ENCODE measurements at places on chromosomes 3 and 15.
A peak's percentile ranks its signal among the peaks of the same experiment; 100 is the strongest.

DNA sequence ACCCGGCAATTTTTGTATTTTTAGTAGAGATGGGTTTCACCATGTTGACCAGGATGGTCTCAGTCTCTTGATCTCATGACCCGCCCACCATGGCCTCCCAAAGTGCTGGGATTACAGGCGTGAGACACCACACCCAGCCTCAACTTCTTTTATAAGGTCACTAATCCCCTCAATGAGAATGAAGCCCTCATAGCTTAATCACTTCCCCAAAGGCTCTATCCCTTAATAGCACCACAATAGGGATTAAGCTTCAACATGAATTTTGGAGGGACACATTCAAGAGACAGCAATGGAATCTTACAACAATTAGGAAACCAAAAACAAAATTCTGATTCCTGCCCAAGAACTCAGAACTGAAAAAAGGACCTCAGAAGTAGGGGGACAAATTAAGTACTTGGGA lies 126.8 kb downstream of the ATP1B3 start:
- no peak for DNase-seq

GRCh38 chr15:48507416-48508065 lies 138.0 kb downstream of the FBN1 start:
- peak; percentile 37 for DNase-seq

DNA sequence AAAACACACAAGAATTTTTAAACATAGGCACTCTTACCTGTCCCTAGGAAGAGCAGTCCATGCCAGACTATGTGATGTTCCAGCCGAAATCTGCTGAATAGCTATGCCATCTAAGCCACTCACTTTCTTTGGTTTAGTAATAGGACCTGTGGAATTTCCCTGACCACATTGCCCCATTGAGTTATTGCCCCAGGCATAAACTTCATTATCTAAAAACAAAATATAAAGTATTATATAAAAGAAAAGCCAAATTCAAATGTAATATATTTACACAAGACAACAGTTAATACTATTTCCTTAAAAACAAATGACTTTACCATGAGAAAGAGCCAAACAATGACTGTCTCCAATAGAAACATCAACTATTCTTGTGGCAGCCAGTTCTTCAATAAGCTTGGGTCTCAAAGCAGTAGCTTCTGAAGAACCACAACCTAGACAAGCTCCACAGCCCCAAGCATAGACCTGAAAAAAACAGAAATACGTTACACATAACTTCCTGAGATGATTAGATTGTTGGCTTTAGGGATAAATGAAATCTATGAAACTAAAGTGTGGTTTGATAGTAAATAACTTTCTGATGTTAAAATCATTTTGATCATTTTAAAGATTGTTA lies 84.3 kb downstream of the HERC1 start:
- no peak for DNase-seq

DNA sequence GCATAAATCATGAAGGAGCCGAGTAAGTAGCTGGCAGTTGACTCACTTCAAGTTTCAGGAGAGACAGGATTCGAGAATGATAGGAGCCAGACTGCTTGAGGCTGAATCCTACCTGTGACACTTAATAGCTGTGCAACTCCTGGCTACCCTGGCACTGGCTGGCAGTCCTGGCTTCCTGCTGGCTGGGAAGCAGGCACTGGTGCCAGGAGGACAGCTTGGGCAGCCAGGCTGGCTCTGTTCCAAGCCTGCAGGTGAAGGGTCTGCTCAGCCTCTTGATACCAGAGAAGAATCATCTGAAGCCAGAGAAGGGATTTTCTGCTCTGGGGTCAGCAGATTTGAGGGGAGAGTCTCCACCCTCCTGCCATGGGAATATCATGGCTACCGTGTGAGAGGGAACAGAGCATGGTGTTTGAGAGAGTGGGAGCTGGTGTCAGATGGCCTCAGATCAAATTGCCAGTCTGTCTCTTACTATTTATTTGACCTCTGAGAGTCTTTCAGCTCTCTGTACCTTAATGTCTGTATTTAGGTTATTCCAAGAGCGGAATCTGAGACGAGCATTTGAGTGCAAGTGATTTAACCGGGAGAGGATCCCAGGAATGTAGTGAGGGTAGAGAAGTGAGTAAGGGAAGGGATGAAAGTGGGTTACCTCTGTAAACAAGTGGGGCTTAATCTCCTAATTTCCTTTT lies 4.4 kb upstream of the XIRP1 start:
- DNase-seq = no peak

DNA sequence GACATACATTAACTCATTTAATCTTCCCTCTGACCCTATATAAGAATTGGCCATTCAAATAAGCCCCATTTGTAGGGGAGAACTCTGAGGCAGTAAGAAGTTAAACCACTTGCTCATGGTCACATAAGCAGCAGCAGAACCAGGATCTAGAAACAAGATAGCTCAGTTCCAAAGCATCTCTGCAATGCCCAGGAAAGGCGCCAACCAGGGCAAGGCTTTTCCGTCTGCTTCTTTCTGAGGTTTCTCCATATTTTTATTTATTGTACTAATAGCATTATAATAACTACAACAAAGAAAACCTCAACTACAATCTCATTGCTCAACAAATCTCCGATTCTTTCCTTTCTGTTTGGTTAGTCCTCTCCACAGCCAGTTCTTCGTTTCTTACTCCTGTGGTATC lies 4.3 kb upstream of the UBE2E2 start:
- DNase-seq = no peak

DNA sequence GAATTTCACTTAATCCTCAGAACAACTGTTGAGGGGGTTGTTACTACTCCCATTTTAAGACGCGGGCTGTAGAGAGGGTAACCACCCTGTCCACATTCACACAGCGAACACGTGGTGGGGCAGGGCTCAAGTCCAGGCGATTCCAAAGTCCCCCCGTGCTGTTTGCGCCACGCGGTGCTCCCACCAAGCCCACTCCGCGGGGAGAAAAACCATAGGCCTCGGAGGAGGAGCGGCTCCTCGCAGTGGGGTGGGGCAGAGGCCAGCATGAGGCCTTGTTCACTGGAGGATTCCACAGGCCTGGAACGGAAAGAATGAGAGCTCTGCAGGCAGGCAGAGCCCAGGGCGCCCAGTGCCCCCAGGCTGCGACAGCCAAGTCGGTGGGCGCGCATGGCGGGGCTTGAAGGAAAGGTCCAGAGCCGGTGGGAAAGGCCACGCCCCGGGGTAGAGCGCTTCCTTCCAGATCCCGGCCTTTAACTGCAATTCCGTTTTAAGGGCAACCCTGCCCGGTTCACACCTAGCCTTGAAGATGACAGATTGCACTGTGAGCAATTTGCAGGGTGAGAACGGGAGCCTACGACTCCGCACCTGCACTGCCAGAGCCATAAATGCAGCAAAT lies 161.8 kb upstream of the TBL1XR1 start:
- DNase-seq = peak; percentile 53

- no peak for DNase-seq
Observed at GRCh38 chr3:127077068-127077467, 94.2 kb downstream of the PLXNA1 start.

DNA sequence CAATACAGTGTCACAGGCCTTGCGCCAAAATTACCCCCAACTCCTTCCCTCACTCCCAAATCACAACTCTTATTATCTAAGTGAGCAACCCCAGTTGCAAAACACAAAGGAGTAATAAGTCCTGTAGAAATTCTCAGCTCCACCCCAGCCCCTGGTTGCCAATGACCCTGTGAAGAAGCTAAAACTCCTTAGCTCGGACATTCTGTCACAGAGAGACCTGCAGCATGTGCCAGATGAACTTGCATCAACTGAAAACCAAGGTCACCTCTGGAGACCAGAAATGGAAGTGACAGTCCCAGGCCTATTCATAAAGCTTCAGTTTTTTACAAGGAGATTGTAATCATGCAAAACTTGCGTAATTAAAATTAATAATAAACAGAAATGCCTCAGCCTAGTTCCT lies 55.2 kb downstream of the RBPMS2 start:
- no peak for DNase-seq

GRCh38 chr15:65940618-65940909 lies 71.3 kb downstream of the RAB11A start:
- no peak for DNase-seq

- DNase-seq = no peak
Observed at GRCh38 chr15:26314577-26314976, 451.4 kb upstream of the ATP10A start.

DNA sequence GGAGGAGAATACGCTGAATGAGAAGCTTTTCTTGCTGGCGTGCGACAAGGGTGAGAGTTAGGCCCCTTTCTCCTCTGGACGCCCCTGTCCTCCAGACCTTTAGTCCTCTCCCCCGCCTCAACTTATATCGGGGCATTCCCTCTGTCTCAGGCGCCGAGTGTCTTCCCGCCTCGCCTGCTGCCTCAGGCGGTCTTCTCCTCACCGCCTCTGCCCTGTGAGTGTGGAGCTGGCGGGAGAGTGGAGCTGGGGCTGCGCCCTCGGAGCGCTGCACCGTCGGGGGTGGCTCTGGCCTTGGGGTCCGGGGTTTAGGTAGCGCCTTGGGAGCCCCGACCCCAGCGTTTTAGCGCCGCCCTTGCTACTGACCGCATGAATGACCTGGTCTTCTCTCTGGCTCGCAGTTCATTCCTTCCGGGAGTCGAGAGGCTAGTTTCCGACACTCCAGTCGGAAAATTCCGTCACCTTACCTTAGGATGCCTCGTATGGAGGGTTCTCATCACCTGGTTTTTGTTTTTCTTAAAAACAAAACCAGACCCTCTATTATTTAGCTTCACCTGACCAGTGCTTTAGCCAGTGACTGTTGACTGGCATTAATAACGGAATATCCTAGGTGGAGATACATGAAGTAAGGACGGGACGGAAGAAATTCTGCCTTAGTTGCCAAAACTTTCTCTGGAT lies 985 bp downstream of the TRPC1 start:
- peak; percentile 0 for DNase-seq

DNA sequence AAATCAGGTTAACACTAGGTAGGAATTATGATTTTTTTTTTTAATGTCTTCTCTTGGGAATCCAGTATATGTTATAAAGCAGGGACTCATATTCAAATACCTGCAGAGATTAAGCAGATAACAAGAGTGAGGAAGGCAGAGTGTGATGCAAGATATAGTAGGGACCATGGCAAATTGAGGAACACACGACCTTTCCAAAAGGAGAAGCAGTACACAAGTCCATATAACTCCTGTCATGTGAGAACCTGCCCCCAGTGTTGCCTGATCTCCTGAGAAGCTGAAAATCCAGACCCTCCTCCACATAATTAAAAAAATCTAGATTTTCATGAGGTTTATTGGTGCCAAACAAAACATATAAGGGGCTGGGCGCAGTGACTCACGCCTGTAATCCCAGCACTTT lies 3.6 kb downstream of the RFC4 start:
- no peak for DNase-seq

- no peak for DNase-seq
Observed at GRCh38 chr3:109442531-109442930, 105.2 kb upstream of the DPPA4 start.

- no peak for DNase-seq
Observed at GRCh38 chr15:40471808-40472150, 995 bp downstream of the CHST14 start.

GRCh38 chr15:50219820-50220219 lies 37.8 kb downstream of the SLC27A2 start:
- DNase-seq = no peak

DNA sequence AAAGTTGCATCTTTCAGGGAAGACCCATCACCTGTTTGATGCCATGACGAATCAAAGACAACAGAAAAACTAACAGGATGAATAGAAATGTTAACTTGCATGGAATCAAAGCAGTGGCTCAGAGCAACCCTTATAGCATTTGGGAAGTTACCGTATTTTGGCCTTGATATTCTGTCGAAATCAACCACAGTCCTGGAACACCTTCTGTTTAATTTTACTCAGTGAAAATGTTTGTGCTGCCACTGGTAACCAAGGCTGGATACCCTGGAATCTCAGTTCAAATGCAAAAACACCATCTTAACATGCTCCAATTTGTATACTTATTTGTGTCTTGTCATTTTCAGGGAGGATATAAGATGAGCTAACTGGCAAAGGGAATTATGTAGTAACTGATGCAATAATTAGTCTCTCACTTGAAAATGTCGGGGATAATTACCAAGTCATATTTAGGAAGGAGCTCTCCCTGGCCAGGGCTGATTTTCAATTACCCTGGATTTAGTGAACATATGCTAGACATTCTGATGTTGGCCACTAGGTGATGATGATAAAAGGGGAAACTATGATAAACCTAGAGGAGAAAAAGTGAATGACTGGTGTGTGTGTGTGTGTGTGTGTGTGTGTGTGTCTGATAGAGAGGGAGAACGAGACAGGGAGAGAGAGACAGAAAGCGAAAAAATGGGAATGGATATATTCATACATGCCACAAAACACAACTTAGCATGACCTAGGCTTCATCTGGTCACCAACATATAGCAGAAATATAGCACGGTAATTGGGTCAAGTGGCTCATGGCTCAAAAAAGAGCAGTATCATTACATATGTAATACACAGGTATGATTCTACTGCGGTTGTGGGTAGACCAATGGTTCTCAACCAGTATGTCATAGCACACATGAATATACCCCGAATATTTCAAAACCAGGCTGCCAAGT lies 19.0 kb upstream of the PRICKLE2 start:
- no peak for DNase-seq

GRCh38 chr15:48126667-48127355 lies 6.0 kb downstream of the SLC24A5 start:
- DNase-seq = no peak

DNA sequence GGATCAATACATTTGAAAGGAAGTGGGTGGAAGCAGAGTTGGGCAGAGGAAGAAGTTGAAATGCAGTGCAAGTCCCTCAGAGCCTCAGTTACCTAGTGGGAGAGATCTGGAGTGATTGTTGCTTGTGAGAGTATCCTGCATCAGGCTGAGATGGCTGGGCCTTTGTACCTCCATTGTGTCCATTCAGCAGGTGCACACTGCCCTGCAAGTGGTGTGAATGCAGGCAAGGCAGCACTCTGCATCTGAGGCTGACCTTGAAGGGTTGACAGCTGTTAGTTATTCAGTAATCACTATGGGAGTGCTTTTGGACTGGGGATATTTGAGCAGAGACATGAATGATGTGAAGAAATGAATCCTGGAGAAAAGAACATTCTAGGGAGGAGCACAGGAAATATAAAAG lies 25.2 kb downstream of the ATP6V1A start:
- DNase-seq = no peak

DNA sequence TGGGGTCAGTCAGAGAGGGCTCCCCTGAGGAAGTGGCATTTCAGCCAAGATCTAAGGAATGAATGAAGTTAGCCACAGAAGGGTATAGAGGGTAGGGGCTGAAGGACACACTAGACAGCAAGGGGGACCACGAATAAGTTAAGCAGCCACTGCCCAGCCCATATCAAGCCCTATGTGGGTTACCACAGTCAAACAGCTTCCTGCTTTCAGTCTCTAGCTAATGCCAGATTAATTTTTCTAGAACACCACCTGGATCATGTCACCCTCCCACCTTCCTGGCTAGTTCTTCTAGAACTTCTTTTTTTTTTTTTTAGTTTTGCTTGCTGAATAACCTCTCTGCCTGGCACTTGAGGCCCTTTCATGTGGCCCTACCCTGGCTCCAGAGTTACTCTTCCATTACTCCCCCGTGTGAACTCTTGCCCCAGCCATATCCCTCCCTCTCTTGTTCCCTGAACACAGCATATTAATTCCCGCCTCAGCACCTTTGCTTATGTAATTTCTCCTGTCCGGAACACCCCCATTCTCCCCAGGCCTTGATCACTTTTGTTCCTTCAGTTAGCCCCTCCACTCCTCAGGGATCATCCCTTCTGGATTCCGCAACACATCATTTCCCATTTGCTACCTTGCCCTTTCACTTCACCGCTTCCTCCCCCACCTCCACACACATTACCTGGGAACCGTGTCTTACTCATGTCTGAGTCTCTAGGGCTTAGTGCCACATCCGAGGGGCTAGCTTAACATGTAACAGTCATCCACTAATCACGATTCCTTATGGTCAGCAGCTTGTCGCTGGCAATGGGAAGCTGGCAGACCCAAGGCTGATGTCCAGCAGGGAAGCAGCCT lies 20.6 kb upstream of the BNC1 start:
- DNase-seq = peak; percentile 9

- no peak for DNase-seq
Observed at GRCh38 chr3:65576966-65577365, 461.8 kb downstream of the MAGI1 start.
